ENCODE measurements at places on chromosomes 16 and 17.

DNA sequence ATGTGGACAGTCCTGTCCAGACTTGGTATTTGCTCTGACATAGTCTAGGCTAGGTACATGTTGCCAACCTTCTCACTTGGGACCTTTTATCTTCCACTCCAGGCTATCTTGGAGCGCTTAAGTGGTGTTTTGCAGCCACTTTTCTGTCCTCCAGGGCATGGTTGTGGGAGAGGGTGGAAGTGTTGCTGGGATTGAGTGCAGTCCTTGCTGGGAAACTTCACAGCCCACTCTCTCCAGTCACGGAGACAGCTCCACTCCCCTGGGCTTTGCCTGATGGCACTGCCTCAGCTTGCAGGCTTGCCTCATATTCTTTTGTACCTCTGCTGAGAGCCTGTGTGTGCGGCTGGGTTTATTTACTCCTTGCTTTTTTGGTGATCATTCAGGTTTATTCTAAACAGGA, 17.4 kb downstream of the RPA1 start:
- no peak for DNase-seq

- DNase-seq, result no peak
These were observed 126.3 kb downstream of the ZNF778 start for GRCh38 chr16:89343501-89344457.

DNA sequence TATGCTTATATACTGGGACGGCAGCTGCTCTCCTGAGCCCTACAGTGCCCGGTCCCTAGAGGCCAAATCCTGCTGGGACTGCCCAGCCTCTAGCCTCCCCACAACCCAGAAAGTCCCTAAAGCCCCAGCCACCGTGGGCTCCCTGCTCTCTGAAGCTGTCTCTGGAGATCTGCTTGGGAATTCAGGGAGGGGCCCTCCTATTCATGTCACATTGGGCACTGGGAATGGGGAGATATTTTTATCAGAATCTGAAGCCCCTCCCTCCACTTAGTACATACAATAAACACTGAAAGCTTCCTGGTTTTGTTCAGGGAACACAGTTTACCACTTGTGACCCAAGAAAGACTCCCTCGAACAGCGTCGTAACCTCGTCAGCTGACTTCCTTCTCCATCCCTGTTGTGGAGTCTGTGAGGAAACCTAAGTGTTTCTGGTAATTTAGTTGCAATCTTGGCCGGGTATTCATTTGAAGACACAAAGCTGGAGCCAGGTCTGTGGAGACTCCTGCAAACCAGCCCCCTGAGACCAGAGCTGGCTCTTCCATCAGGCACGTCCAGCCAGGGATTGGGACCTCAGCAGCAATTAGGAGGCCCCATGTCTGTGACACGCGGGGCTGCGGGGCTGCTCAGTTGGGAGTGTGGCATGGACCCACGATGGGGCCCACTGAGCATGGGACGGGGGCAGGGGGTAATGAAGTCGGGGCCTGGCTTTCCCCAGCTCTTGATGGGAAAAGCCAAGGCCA, 38.5 kb downstream of the PGS1 start:
- no peak for DNase-seq

- no peak for DNase-seq
These were observed 124.1 kb downstream of the SOX9 start for GRCh38 chr17:72244956-72245355.

DNA sequence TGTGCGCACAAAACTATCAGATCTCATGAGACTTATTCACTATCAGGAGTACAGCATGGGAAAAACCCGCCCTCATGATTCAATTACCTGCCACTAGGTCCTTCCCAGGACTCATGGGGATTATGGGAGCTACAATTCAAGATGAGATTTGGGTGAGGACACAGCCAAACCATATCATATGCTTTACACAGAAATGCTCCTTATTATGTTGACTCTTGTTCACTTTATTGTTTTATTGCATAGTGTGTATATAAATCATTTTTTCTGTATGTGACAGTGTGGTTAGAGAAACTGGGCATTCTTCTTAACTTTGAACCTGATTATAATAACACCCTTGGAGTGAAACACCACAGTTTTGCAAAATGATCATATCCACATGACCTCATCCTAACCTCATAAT, 212.8 kb upstream of the TNRC6C start:
- no peak for DNase-seq

GRCh38 chr17:28950752-28951427, 428 bp downstream of the PHF12 start:
- DNase-seq, result no peak

DNA sequence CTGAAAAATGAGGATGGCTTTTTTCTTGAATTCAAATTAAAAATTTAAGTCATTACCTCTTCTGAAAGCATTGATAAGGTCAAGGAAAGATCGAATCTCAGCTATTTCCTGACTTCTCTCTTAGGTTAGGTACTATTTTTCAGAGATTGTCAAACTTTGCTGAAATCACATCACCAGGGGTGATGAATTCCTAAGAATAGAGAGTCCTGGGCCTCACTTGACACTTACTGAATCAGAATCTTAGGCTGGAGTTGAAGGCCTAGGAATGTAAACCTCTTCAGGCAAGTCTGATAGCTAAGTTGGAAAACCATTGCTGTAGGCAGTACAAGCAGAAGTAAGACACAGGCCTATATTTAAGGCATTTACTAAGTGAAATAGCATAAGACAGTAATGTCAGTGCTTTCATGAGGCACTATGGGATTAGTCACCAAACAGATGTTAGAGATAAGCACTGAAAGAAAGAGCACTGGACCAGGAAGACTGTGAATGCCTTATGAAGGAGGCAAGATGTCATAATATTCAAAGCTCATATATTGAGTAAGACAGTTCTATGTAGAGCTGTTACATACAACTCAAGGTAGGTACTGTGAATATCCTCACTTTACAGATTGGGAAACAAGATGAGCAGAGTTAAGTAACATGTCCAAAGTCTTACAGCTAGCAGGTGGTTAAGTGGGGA, 21.5 kb downstream of the DCAF7 start:
- DNase-seq, result no peak

DNA sequence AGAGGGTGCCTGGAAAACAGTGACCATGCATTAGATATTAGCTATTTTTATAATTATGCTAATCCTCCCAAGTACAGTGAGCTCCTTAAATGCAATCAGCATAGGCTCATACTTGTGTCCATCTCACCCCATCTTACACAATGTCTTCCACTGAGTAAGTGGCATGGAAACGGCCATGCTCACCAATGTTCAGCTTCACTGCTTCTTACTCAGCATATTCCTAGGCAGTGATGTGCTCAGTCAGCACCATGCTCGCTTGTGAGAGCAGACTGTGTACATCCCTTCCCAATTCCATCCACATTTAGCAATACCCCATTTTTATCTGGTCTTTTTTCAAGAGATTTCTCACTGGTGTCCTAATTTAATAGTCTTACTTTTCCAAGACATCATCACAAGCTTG, 454.8 kb upstream of the SOX9 start:
- no peak for DNase-seq

DNA sequence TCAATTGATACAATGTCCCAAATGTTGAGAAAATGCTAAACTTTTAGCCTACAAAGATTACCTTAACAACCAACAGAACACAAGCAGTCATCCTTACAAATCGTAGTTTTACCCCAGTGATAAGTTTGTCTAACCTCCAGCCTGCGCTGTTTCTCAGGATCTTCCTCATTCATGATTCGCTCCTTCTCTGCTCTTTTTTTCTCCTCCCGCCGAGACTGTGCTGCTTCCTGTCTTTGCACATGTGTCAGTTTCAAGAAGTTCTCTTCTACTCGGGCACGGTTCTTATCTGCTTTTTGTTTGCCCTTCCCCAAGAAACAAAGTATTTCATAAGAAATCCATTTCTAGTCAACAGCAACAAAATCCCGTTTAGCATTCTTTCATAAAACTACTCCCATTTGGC, 10.2 kb upstream of the STRADA start:
- no peak for DNase-seq

DNA sequence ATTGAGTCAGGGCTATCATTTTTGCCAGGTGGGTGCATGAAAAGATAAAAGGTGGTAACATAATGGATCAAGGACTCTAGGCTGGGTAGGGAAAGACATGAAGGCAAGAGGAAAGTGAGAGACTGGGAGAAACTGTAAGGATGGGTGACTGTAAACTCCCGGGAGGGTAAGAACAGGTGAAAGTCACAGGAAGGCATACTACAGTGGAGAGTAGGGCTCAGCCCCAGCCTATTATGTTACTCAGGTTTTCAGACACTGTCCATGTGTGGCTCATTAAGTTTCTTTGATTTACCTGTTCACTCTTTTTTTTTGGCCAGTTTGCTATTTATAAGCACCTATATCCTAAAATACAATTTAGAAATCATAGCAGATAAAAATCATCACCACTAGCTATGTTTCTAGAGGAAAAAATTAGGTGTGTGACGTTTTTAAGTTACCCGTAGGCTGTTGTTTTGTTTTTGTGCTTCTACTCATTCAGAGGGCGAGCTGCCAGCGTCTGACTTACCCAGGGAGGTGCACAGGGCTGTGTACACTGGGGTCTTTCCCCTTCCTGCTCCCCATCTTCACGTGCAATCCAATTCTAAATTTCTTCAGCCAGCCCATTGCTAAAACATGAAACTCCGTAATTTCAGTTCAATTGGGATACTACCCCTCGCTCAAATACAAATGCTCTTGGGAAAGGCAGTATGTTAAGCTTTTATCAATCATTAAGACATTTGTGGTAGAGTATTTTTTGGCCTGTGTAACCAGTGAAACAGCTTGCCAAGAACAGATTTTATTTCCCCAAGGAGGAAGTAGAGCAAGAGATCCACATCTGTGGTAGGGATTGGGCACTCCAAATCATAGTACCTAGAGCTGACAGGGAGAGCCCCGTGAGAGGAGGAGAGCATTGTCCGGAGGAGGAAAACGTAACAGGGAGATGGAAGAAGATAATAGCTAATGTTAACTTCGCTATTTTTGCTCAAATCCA, 21.7 kb upstream of the VWA3A start:
- DNase-seq, result no peak

- no peak for DNase-seq
These were observed 268.1 kb upstream of the SDK2 start for GRCh38 chr17:73912373-73912746.

- no peak for DNase-seq
These were observed 27.4 kb upstream of the GSE1 start for GRCh38 chr16:85585711-85586110.

GRCh38 chr16:54655121-54655590, 275.5 kb upstream of the IRX5 start:
- DNase-seq, result no peak

DNA sequence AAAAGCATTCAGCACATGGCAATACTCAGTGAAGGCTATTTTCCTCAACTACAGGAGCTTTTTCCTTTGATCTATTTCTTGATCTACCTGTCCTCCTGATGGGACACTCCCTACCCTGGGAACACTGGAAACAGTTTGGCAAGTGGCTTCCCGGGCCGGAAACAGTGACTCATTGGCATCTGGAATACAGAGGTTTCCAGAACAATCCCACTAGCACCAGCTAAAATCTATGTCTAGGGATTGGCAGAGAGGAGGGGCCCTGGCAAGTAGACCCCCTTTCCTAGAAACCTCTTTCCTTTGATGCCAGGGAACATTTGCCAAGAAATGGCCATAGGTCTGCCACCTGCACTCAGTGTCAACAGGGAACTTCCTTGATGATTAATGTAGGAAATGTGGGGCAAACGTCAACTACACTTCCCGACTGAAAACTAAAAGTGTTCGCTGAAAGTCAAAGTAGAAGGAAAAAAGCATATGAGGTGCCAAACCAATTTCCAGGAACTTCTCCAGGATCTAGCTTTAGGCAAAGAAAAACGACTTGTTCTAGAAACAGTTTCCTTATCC, 30.4 kb upstream of the FBXW10B start:
- no peak for DNase-seq

DNA sequence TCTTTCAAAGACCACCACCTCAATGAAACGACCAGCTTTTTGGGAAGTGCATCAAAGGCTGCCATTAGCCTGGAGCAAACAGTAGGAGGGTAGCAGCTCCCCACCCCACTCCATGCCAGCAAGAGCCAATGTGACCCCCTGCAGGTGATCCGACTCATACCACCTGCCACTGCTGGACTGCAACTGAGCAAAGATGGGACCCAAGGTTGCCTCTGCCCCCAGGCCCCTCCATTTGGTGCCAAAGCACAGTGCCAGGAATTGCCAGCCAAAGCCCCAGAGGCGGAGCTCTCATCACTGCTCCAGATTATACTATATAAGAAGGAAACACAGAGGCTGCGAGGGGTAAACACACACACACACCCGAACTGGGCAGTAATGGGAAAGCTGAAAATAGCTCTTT, 8.3 kb downstream of the PITPNM3 start:
- no peak for DNase-seq

DNA sequence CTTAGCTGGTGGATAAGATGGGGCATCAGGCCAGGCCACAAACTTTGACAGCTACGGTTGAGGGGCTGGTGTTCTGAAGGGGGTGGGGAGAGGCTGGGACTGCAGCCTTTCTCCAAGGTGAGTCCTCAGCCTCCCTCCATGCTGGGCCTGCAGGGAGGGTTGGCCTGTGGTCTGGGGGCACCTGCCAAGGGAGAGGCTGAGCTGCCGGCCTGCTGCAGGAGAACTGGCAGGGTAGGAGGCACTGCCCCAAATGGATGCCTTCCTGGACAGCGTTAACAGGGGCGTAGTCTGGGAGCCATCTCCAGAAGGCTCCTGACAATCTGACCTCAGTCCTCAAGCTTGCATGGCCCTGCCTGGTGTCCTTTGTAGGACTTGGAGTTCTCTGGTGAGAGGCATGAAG, 5.1 kb downstream of the ELMO3 start:
- no peak for DNase-seq

GRCh38 chr17:39598047-39598481, 9.7 kb downstream of the NEUROD2 start:
- DNase-seq, result no peak

DNA sequence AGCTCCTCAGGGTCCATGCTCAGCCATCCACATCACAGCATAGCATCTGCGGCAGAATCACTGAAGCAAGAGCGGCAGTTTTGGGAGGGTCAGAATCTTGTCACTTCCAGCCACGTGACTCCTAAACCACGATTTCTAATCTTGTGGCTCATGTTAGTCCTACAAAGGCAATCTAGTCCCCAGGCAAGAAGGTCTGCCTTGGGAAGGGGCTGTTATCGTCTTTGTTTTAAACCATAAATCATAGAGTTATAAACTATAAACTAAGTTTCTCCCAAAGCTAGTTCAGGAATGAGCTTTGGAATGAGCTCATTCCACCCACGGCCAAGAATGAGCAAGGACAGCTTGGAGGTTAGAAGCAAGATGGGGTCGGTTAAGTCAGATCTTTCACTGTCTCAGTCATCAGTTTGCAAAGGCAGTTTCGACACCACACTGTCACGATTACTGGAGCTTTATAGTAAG, 20.8 kb upstream of the DNAH17 start:
- DNase-seq, result no peak

- peak; percentile 66 for DNase-seq
These were observed 38.4 kb upstream of the CSNK2A2 start for GRCh38 chr16:58236231-58236690.

DNA sequence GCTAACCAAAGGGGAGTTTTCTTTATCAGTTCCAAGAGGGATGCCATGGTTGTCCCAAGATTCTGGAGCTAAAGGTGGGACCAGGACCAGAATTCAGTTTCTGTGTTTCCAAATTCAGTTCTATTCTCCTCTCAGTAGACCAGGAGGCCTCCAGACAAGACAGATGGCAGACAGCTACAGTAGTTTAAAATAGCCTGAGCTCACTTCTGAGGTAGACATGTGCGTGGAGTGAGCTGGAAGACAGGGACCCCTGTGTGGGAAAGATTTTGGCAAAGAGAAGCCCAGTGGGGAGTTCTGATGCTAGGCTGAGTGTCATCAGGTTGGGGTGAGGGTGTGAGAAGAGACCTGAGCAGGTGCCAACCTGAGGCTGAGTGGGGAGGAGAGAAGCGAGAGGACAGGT, 95.4 kb downstream of the PRKCB start:
- DNase-seq, result no peak

GRCh38 chr16:89828870-89829629, 775 bp downstream of the SPIRE2 start:
- DNase-seq, result no peak

- no peak for DNase-seq
These were observed 31.6 kb downstream of the PHKB start for GRCh38 chr16:47492428-47493377.

Data from stimulated activated CD4-positive, alpha-beta T cell treated with anti-CD3 and anti-CD28 coated beads, Interleukin-1b, Interleukin-23, amount 100 ng/mL, for 24 hours (primary cell).